ENCODE measurements at places on chromosomes 5 and 9.

DNA sequence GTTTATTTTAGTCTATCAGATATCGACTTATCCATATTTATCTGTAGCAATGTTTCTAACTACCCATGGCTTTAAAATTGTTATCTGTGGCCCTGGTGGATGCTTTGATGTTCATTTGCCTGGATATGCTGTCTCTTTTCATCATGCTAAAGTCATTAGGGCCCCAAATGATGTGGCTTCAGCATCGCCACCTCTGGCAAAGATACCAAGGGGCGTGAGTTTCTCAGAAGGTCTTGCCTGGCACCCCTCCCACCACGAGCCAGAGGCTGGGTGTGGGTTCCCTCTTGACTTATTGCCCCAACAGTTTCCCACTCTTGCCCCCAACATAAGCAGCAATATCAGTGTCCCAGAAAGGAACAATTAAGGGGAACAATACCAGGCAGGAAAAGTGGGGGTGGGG is 5.4 kb downstream of the ROPN1L start:
- no peak for DNase-seq

DNA sequence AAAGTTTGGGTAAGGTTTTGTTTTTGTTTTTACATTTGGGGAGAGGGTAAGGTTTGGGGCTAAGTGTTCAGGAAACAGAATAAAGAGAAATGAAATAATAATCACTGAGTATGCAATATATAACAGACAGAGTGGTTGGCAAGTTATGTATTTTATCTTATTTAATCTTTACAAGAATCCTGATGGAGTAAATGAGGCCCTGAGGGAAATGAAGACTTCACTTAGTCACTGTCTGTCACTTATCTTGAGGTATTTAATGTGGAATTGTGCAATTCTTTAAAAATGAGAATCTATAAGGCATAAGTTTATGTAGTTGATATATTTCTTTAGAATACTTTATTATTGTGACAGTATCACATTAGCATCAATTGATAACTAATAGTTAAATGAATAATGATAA is 48.1 kb downstream of the TEK start:
- DNase-seq: no peak

- DNase-seq: no peak
Observed at GRCh38 chr9:23683611-23684061, 142.4 kb downstream of the ELAVL2 start.

GRCh38 chr9:123371805-123372590 is 16.0 kb downstream of the CRB2 start:
- DNase-seq: no peak

DNA sequence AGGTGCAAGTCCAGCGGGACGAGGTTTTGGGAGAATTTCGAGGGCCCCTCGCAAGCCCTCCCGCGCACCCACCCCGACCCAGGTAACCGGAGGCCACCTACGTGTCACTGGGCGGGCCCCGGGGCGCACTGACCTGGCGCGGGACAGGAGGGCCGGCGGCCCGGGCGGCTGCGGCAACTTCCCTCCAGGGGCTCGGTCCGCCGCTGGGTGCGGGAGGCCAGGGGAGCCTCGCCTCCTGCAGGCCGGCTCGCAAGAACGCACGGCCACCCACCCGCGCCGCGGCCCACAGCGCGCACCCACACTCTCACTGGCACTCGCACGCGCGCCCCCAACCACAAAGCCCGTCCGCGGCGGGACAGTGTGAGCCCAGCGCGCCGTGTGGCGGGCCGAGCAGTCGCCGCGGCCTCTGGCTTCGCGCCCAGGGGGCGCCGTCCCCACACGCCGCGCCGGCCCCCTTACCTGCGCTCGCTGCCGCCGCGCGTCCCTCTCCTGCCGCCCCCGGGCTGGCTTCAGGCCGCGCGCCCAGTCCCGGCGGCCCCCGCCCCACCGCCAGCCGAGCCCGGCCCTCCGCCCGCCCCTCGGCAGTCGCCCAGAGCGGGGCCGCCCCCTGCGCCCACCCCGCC is 451 bp downstream of the LPAR1 start:
- DNase-seq: no peak

DNA sequence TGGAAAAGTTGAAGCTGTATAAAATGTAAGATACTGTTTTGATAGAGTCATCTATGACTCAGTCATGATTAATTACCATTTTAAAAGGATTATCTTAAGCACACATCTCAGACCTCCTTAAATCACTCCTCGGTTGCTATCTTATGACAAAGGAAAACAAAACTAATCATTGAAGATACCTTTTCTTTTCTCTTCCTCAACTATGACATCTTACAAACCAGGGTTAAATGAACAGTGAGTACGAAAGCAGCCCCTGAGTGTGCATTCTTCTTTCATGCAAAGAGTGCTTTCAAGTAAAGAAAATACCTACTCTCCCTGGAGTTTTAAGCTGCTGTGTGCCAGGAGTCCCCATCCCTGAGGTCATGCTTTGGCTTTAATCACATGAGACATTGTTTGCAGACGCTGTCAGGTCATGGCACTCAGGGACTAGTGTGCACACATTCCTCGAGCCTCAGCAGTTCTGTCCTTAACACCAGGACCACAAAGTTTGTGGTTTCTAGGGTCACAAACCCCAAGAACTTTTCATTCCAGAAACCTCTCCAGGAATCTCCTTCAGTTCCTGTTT is 86.7 kb upstream of the ICE1 start:
- DNase-seq: no peak

DNA sequence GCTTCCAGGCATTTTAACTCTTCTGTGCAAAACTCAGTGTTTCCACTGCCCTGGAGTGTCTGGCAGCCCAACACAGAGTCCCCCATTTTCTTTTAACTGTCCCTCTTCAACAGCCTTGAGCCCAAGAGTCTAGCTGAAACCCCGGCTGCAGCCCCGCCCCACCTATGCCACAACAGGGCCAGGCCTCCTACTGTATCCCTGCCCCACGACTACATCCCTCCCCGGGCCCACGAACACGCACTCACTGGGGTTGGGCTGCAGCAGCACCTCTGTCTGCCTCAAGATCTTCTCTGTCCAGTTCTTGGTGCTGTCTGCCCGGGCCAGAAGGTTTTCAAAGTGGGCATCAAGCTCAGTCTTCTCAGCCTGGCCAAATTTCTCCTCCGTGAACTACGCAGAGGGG is 6.1 kb downstream of the SH3GLB2 start:
- no peak for DNase-seq

All from T1000 (cell line).